ENCODE measurements at places on chromosomes 16 and 17.
A peak's percentile ranks its signal among the peaks of the same experiment; 100 is the strongest.

- DNase-seq = peak; percentile 99
These were observed 408 bp upstream of the KPNA2 start for GRCh38 chr17:68035131-68035522.

DNA sequence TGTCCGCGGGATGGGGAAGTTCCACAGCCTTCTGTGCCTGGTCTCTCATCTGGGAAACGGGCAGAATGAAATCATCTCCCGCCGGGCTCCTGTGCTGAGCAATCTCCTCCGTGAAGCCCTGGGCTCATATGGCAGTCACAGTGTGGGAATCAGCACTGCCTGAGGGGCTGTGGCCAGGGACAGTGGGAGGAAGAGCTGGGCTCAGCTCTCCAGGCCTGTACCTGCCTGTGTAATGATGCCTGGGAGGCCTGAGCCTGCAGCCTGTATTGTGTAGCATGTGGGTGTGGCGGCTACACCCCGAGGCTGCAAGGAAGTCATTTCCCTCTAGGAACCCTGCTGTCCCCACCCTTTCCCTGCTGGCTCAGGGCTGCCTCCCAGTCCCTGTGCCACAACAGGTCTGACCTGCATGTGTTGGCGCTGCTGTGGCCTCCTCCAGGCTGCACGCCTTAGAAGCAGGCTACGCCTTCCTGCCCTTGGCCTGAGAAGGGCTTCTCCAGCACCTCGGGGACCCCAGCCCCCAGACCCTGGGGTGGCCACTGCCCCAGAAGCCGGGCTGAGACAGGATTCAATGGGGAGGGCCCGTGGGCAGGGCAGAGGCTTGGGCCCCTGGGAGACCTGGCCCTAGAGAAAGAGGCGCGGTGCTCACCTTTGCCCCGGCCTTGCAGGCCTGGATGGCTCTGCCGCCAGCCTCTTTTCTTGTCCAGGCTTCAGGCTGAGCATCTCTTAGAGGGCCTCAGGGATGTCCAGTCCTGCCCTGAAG lies 2.1 kb downstream of the ITGB4 start:
- DNase-seq = no peak

- DNase-seq = no peak
These were observed 62.7 kb upstream of the ADORA2B start for GRCh38 chr17:15882058-15882720.

- DNase-seq = peak; percentile 10
These were observed 103.5 kb upstream of the TNRC6C start for GRCh38 chr17:77854759-77855745.

DNA sequence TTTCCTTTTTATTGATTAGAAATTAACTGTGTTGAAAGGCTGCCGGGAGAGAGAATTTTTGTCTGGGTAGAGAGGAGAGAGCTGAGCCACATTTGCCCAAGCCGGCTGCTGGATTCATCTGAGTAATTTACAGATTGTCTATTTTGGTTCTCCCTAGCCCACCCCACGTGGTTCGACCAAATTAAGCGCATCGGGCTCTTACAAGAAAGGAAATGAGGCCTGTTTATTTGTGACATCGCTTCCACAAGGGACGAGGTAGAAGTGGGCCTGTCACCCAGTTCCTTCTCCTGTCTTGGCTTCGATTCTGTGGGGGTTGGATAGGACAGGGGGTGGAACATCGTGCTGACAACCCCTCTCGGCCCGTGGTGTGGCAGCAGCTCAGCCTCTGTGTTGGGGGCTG lies 42.9 kb downstream of the SYT17 start:
- DNase-seq = no peak

DNA sequence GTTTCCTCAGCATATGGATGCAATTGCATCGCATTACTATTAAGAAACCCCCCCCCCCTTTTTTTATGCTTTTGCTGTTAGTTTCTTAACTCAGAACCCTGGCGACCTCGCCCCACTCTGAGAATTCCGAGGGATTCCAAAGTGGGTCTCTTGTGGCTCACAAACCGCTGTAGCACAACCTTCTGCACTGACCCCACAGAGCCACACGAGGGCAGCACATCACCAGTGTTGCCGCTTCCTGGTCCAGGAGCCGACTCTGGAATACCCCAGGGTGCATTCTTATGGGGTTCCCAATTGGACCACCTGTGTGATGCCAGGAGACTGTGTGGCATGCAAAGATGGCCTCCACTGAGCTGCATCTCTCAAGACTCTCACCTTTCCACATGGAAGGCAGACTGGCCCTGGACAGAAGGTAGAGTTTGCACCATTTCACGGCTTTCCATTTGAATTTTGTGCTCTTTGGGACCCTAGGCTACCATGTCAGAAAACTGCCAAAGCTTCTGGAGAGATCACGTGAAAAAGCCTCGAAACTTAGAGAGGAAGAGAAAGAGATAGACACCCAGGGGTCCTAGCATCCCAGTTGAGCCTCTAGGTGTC lies 432.7 kb upstream of the ASIC2 start:
- no peak for DNase-seq

GRCh38 chr17:39939588-39940419 lies 12.3 kb downstream of the LRRC3C start:
- DNase-seq = no peak

DNA sequence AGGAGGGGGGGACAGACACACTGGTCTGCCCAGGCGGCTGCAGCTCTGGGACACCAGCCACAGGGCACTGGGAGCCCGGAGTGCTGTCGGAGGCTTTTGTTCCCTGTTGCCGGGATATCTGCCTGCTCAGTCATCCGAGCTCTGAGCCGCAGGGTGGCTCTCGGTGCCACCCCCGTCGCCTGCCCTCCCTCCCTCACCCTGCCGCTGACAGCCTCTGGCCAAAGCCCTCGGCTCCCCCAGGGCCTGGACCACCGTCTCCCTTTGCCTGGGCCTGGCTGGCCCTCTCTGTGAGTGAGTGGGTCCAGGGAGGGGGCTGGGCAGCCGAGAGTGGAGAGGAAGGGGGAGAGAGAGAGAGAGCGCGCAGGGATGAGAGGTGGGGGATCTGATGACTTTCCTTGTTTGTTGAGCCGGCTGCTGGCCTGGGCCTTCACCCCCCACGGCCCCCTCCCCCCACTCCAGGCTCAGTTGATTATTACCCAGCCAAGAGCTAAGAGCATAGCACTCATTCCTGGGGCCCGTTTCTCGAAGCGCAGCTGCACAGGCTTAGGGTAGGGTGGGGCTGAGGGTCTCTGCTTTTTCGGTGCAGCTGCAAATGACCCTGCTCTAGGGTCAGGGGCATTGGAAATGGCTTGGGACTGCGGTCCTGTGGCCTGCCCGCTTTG lies 2.7 kb downstream of the FOXJ1 start:
- no peak for DNase-seq

GRCh38 chr17:71168053-71168741 lies 952.6 kb upstream of the SOX9 start:
- no peak for DNase-seq

- no peak for DNase-seq
These were observed 7.4 kb upstream of the EPX start for GRCh38 chr17:58184986-58185761.

DNA sequence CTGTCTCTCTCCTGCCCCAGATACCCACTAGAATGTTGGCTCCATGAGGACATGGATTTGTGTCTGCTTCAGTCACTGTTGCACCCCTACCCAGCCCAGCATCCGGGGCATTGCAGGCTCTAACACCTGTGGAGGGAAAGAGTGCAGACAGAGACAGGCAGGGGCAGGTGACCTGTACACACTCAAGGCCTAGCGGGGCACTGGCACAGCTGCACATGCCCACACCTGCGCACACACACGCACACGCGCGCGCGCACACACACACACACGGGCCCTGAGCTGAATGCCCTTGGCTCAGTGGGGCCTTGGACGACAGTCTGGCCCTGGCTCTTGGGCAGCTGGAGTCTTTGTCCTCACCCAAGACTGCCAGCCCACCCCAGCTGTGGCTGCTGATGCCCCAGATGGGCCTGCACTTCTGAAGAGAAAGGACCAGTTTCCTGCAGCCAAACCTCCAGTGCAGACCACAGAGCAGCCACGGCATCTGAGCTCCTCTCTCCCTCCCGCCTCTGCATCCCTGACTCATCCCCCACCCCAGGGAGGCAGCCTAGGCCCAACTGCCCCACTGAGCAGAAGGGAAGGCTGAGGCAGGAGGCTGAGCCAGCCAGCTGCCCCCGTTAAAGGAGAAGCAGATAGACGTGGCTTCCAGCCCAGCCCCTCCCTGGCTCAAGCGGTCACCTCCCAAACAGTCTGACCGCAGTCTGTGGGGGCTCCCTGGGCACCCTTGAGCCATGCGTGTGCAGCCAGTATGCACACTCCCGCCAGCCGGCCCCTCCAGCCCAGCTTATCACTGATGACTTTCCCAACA lies 12.3 kb upstream of the RAI1 start:
- DNase-seq = no peak

- no peak for DNase-seq
These were observed 312.2 kb downstream of the BCAS3 start for GRCh38 chr17:60989846-60990245.

DNA sequence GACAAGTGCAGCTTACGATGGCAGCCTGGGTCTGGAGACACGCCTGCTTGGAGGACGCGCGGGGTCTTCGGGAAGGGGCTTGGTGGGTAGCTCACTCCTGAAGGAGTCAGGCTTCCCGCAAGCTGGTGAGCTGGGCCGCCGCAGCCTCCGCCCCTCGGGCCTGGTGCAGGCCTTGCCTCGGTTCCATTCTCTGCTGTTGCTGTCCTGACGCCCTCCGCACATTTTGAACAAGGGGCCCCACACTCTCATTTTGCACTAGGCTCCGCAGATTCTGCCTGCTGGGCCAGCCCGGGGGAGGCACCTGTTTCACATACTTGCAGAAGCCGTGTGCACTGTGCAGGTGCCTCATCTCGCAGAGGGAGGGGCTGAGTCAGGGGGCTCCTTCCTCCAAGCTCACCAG lies 31.9 kb upstream of the CBX4 start:
- no peak for DNase-seq

DNA sequence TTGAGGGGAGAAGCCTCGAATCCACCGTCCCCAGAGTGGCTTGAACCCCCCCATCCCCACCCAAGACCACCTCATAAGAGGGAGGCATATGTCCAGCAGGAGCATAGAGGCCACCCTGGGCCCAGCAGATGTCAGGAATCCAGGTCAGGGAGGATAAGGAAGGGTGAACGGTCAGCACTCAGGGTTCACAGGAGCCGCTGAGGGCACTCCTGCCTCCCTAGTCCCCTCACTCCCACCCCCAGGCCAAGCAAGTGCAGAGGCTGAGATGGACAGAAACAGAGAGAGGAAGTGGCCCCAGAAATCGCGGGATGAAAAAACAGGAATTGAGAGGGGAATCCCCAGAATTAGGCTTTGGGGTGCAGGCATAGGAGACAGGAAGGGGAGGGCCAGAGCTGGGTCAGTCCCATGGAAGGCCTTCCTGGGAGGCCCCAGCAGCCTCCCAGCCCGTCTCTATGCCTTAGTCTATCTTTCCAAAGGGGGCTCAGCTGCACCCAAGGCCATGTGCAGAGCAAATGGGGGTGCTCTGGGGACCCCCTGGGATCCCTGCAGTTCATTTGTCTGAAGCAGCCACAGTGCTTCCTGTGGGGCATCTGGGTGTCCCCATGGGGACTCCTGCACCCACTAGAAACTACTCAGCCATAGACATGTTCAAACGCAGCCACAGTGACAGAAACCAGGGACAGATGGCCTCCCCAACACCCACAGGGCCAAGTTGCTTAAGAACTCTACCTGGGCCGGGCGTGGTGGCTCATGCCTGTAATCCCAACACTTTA lies 1.7 kb downstream of the CMTM3 start:
- DNase-seq = no peak

DNA sequence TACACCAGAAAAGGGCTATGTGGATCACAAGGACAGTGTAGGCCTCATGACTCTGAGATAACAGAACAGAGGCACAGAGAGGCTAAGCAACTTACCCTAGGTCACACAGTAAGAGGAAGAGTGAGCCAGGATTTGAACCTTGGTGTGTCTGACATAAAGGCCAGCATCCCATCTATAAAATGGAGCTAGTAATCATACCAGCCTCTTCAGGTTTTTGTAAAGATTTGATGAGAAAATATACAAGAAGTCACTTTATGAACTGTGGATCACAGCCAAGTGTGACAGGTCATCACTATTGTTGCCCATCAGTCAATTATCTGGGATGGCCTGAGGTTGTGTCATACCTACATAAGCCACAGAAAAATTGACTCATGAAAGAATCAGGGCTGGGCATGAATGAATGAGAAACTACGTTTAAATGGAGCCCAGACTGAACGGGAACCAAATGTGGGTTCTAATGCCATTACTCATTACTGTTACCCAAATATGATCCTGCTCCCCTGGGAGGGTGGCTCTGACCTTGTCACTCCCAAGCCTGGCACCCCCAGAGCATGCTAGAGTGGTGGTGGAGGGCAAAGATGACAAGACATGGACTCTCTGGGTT lies 21.0 kb downstream of the FBXO39 start:
- DNase-seq = no peak

GRCh38 chr16:75552951-75553350 lies 3.1 kb downstream of the TMEM231 start:
- DNase-seq = no peak

DNA sequence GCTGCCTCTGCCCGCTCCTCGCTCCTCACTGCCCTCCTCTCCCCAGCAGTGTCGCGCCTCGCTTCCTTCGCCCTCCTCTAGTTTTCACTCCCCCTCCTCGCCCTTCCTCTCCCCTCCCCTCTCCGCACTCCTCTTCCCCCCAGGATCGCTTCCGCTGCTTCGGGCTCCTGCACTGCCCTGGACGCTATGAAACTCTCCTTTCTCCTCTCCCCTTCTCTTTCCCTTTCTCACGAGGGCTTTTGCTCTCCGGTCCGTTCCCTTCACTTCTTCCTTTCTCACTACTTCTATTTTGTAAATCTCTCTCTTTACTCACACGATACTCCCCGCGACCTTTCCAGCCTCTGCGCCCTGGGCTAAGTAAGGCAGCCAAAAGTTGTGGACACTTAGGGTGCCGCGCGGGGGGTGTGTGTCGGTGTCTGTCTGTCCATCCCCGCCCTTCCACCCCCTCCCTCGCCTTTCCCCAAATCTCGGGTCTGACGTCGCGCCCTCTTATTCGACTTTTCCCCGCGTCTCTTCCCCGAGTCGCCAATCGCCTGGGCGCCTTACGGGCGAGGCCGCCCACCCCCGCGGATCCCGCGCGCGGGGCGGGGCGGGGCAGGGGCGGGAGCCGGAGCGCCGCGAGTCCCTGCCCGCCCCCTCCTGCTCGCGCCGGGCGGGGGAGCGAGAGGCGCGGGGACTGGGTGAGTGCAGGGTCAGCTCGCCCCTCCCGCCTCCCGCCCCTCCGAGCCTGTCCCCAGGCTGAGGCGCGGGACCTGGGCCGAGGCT lies at the start of gene IRX3:
TSS of gene IRX3 (minus strand) at position 422 of the 765 bp plus-strand sequence. CDS start 737 bp downstream, outside the sequence.
- peak; percentile 65 for DNase-seq

DNA sequence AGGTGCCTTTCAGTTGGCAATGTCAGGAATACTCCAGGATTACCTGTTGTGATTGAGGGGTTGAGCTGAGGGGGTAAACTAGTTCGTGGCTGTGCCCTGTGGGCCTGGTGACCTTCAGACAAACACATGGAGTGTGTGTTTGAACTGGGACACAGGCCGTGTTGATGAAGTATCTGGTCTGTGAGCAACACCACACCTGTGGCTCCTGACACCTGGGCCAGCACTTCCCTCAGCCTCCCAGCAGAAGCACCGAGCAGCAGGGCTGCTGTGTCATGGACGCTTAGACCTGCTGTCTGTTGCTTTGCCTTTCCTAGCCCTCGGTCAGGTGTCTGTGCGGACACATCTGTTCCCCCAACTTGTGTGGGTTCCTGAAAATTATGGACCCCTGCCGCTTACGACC lies 82.9 kb downstream of the KSR1 start:
- DNase-seq = no peak

Measured in NCI-H446 (cell line).